ENCODE measurements at places on chromosomes 7 and 10.

DNA sequence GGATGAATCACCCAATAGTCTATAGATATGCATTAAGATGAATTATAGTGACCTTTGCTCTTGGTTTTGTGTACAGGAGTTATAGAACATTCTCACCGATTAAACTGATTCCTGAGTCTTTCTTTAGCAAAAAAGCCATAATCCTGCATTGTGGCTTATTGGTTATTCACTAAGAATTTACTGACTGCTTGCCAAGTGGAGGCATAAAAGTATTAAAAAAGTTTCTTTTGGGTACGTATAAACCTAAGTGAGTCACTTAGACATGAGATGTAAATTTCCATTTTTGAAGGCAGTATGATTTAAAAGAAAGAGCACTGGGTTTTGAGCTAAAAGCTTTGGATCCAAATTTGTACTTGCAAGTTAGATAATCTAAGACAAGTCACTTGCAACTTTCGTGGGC lies 100.7 kb downstream of the CDK6 start:
- DNase-seq = no peak

DNA sequence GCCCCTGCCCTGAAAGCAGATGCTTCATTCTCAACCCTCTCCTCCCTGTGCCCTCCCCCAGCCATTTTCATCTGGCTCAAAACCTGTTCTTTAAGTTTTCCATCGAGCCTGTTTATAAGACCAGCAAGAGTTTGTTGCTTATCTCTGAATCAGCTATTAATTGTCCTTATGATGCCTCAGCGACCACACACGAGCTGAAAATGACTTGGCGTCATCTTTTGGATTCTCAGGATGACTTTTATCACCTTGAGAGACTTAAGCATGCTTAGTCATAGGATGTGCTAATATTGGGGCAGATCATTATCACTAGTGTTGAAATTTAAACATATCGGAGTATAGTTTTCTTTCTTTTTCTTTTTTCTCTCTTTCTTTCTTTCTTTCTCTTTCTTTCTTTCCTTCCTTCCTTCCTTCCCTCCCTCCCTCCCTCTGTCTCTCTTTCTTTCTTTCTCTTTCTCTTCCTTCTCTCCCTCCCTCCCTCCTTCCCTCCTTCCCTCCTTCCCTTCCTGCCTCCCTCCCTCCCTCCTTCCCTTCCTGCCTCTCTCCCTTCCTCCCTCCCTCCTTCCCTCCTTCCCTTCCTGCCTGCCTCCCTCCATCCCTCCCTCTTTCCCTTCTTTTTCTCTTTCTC lies 184.5 kb downstream of the PHTF2 start:
- DNase-seq = no peak

GRCh38 chr7:100167912-100168323 lies 499 bp downstream of the GAL3ST4 start:
- DNase-seq = no peak

DNA sequence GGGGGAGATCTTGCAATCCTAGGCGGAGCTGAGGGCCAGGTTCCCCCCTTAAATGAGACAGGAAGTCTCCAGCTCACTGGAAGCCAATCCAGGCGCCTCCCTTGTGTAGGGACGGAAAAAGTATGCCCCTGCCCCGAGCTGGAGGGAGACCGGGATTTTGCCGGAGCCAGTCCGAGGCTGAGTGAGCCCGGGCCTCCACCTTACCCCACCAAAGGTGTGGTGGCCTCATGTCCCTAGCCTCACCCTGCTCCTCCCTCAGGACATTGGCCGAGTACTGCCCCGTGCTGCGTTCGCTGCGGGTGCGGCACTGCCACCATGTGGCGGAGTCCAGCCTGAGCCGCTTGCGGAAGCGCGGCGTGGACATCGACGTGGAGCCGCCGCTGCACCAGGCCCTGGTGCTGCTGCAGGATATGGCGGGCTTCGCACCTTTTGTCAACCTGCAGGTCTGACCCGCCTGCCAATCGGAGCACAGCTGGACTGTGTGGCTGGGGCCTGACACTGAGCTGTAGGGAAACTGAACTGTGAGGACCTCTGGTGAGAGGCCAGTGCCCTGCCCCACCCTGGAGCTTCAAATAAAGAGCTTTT lies 2.0 kb downstream of the FBXL15 start:
- DNase-seq = no peak

DNA sequence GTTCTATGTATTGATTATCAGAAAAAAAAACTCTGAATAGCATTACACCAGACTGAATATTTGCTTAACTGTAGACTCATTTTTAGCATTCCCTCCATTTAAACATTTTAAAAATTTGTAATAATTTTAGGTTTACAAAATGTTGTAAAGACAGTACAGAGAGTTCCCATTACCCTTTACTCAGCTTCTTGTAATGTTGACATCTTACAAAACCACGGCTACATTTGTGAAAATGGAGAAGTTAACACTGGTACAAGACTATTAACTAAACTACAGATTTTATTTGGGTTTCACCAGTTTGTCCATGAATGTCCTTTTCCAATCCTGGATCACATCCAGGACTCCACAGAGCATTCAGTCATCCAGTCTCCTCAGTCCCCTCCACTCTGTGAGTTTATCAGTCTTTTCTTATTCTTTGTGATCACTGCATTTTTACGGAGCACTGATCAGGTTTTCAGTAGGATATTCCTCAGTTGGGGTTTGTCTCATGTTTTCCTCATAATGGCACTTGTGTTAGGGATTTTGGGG lies 130.0 kb upstream of the EEPD1 start:
- no peak for DNase-seq

DNA sequence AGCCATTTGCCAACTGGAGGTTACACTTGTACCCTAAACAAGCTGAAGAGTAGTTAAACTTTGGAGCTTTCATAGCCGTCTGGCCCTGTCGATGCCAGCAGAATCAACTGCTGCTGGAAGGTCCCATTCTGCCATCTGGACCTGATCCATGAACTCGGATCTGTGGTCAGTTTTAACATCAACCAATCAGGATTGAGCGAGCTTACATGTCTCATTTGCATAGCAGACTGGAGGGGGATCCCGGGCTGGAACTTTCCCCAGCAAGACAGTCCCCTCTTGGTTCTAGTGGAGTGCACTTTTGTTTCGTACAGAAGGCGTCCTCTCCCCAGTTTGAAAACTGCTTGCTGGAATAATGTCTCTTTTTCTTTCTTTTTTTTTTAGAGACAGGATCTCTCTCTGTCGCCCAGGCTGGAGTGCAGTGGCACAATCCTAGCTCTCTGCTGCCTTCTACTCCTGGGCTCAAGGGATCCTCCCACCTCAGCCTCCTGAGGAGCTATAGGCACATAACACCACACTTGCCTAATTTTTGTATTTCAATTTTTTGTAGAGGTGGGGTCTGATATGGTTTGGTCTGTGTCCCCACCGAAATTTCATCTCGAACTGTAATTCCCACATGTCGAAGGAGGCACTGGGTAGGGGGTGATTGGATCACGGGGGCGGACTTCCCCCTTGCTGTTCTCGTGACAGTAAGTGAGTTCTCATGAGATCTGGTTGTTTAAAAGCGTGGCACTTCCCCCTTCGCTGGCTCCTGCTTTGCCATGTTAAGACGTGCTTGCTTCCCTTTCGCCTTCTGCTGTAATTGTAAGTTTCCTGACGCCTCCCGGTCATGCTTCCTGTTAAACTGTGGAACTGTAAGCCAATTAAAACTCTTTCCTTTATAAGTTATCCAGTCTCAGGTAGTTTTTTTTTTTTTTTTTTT lies 42.8 kb upstream of the SEPHS1 start:
- DNase-seq = no peak

- no peak for DNase-seq
These were observed 31.3 kb upstream of the LSM8 start for GRCh38 chr7:118152654-118153053.

GRCh38 chr7:149005427-149006344 lies 22.6 kb downstream of the PDIA4 start:
- DNase-seq = peak; percentile 83

- no peak for DNase-seq
These were observed 32.7 kb upstream of the MACC1 start for GRCh38 chr7:20249920-20250319.

- DNase-seq = no peak
These were observed 35.7 kb downstream of the PDZD8 start for GRCh38 chr10:117339578-117339977.

- DNase-seq = peak; percentile 79
These were observed 44.2 kb upstream of the GGCT start for GRCh38 chr7:30548845-30549244.

All from amygdala (tissue), 56 donors.